ENCODE measurements at places on chromosomes 7 and 10.

DNA sequence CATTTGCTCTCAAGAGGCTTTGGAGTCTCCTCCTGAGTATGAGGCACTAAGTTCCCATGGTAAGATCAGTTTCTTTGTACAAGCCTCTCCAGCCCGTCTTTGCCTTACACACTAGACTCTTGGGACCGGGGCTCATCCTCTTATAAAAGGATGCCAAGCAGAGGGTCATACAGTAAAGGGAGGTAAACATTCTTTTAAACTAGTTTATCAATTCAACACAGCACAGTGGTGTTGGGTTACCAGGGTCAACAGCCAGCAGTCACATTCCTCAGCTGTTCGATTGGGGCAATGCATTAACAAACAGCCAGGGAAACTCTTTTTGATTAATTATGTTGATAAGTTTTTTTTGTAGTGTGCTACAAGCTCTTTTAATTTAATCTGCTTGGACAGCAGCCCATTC is 37.8 kb downstream of the HHEX start:
- DNase-seq: no peak

- DNase-seq: no peak
Observed at GRCh38 chr7:55545496-55545895, 26.8 kb downstream of the VOPP1 start.

DNA sequence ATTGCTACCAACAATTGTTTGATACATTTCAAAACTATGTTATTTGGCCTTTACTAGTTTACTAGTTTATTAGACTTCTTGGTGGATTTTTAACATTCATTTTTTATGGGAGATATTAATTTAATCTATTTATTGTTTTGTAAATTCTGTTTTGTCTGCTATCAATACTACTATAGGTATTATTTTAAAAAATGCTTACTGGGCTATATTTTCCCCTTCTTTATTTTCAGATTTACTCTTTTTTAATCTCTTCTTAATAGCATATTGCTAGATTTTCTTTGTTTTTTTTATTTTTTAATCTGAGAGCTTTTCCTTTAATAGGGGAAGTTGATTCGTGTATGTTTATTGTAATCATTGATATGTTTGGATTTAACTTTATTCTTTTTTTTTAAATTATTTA is 147.5 kb downstream of the CDK14 start:
- DNase-seq: no peak

GRCh38 chr7:47045207-47046051 is 536.5 kb downstream of the TNS3 start:
- no peak for DNase-seq

- no peak for DNase-seq
Observed at GRCh38 chr10:102718220-102718619, 3.8 kb downstream of the SFXN2 start.

DNA sequence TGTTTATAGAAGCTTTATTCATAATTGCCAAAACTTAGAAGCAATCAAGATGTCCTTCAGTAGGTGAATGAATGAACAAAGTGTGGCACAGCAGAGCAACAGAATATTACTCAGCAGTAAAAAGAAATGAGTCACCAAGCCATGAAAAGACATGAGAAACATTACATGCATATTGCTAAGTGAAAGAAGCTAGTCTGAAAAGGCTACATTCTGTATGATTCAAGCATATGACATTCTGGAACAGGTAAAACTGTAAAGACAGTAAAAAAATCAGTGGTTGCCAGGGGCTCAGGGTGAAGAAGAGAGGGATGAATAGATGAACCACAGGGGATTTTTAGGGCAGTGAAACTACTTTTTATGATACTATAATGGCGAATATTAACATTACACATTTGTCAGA is 80.9 kb upstream of the APBB1IP start:
- no peak for DNase-seq

- DNase-seq: no peak
Observed at GRCh38 chr7:84847038-84847437, 339.8 kb downstream of the SEMA3D start.
